ENCODE measurements at places on chromosomes 7 and 10. TPM values are rescaled to one million over a fixed set of nuclear protein-coding genes. Genes with fewer than 3 reads are reported as not detected.

The HIBADH gene
- 21.5 TPM for total RNA-seq

GRCh38 chr7:19175241-19175640, 30.0 kb upstream of the FERD3L start:
- no peak for DNase-seq

- no peak for DNase-seq
Observed at GRCh38 chr10:79399223-79399831, 46.1 kb downstream of the ZCCHC24 start.

- no peak for DNase-seq
Observed at GRCh38 chr10:19498393-19499290, 317.6 kb upstream of the PLXDC2 start.

DNA sequence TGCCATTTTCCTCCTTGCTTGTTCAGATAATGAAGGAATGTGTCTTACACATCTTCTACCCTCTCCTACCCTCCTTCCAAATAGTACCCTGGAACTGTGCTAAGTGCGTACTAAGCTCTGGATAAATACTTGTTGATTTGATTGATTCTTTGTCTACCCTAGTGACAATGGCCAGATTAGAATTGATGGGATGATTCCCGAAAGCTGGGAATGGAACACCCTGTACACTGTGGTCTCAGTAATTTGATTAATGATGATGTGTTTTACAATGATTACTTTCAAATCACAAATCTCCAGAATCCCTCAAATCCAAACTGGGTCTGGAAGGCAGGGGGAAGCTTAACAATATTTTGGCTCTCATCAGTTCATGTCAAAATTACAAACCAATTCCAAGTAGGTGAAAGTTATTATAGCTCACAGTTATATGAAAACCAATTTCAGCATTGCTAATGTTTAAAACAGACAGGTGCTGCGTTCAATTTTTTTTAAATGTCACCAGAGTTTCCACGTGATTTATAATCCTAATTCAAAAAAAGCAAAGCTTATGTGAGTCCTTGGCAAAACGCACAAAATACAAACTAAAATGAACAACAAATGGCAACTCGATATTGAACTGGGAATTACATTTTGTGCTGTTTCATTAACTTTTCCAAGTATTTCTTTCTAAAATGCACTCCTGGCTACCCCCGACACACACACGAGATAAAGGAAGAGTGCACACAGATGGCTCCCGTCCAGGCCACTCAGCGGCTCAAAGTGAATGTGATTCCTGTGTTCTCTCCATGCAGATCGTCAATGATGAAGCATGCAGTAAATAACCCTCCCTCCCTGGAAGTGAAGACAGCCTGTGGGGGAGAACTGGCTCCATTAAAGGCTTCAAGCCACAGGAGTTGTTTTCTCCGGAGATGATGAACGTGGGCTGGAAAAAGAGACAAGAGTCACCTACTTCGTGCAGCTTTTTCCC, 21.7 kb upstream of the ADRB1 start:
- no peak for DNase-seq

DNA sequence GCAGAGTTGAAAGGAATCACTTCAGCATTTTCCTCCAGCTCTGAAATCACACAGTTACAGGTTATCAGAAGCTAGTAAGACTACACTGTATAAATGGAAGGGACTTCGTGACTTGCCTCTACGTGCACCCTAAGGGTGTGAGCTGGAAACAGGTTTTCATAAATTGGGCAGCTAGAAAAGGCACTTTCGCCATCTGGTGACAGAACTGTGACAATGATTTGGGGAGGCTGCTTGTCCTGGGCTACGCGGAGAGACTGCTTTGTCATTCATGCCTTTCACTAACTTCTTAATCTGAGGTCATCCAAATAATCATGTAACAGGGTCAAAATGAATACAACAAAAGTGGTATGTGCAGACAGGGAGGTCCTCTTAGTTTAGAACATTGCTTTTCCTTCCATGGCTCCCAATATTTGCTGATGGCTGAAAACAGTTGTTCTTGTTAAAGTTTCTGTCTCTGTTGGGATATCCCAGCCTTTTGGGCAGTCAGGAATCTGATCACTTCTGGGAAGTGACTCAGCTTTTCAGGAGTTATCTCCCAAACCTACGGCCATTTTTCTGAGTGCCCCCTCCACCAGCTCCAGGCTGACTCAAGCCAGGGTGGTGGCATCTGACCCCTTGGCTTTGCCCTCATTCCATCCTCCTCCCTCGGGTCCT, 17.8 kb downstream of the VWC2 start:
- no peak for DNase-seq

DNA sequence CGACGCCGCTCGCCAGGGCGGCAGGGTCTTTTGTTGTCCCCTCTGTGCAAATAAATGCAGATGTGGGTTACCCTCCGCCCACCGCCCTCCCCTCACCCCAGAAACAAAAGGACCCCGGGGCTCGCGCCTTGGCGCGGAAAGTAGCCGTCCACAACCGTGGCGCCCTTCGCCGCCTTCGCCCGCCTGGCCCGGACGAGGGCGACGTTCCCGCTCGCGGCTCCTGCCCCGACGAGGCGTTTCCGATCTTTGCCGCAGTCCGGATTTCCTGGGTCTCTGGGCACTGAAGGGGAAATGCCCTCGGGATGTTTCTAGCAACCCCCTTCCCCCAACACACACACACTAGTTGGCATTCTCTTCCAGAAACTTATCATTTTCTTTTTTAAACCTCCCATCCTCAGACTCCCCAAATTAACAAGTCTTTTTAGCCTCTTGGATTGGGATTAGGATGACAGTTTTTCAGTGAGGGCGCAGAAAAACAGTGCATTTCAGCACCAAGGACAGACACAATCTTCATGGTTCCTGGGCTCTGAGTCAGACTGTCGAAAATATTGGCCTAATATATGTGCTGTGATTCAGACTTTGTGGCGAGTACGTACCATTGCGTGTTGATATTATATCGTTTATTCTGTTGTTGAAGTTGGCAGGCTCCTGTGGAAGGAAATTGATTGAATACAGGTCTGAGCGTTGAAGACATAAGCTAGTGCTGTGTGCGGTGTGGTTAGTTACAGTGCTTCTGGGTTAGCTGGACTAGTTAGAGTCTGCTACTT, 771 bp downstream of the PHYHIPL start:
- DNase-seq = no peak

DNA sequence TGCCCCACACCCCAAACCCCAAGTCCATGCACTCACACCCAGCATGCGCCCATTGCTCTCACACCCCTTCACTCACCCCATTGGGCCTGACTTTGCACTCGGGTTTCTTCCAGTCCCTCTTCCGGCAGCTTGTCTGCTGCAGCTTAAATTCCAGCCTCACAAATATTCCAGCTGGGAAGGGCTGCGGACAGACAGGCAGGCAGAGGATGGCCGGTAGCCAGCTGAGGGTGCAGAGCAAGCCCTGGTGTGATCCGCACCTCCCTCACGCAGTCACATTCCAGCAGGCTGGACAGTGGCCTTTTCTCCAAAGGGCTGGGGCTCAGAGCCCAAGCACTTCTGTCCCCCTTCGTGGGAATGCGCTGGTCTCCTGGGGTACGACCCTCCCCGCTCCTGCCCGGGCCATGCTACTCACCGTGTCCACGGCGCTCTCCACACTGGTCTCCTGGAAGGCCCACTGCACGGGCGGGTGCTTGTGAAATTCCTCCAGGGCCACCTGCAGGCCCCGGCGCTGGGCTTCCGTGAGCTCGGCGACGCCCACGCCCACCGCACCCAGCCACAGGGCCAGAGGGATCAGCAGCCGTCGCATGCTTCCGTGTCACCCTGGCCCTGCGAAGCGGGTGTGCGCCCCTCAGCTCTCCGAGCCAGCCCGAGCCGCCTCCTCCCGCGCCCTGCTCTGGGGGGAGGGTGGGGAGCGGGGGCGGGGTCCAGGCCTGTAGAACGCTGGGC, 1.2 kb downstream of the RARRES2 start:
- no peak for DNase-seq

The ZPBP gene
- total RNA-seq = not detected

The C10orf67 gene
- 0.07 TPM for total RNA-seq

DNA sequence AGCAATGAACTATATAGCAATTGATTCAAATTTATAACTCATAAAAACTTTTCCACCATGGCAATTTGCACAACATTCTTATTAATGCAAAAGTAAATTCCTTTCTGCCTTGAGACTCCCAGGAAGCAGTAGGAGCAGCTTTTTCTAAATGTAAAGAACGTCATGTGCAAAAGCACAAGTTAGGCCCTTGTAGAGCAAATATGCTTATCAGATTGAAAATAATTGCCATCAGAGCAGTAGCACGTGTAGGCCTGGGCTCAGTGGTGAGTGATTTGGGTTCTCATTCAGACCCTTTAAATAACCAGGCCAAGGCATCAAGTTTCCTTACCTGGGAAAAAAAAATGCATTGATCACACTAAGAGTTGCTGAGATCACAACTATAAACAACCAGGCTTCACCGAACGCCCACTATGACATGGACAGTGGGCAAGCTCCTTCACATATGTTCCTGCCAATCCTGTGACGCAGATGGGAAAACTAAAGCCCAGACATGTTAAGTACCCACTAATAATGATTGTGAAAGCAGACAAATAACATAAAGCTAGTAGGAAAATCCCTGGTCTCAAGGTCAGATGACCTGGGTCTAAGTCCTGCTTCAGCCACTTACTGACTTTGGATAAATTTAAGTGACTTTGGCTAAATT, 22.1 kb upstream of the SAR1A start:
- no peak for DNase-seq

The ZNF212 gene
- 18.7 TPM for total RNA-seq

- no peak for DNase-seq
Observed at GRCh38 chr10:126207313-126207771, 180.9 kb downstream of the ADAM12 start.

GRCh38 chr10:121154846-121155245, 303.7 kb downstream of the WDR11 start:
- no peak for DNase-seq

DNA sequence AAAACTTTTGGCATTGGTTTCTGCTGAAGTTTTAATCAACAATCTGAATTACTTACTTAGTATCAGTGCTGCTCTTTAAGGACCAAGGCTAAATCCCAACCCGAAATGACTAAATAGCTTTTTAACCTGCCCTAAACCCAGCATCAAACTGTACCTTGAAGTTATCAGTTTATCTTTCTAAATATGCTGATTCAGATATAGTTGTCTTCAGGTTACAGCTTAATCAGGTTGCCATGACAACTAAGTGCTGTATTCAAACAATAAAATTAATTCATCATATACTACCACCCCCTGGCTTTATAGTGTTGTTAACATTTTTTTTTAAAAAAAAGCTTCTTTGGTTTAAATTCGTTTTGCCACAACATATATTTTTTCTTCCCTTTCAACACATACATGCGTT, 239.6 kb downstream of the TWIST1 start:
- DNase-seq = no peak

The EIF4H gene
- 384 TPM for total RNA-seq

GRCh38 chr7:42597300-42597699, 314.6 kb downstream of the C7orf25 start:
- no peak for DNase-seq

GRCh38 chr7:97871659-97872024, 566 bp downstream of the ASNS start:
- DNase-seq = no peak

The MBL2 gene
- not detected for total RNA-seq

DNA sequence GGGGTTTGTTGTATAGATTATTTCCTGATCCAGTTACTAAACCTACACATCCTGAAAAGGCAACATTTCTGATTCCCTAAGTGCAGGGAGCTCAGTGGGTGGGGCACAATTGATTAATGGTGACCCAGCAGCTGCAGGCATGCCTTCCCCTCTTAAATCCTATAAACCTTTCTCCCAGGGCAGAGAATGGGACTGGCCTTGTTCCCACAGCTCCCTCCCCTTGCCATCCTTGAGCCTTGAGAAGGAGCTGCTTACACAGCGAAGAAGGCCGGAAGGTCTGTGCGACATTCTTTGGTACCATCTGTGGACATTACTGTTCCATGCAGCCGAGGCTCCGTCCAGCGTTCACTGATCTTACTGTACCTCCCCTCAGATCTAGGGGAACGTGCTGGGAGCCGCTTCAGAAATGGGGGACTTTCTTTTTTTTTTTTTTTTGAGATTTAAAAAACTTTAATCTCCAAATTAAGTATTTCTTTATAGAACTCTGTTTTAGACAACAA, 14.3 kb downstream of the KLF6 start:
- DNase-seq = no peak

The MPLKIP gene
- total RNA-seq = 37.3 TPM

The ITPRID1 gene
- not detected for total RNA-seq

The HOXA11 gene
- not detected for total RNA-seq

DNA sequence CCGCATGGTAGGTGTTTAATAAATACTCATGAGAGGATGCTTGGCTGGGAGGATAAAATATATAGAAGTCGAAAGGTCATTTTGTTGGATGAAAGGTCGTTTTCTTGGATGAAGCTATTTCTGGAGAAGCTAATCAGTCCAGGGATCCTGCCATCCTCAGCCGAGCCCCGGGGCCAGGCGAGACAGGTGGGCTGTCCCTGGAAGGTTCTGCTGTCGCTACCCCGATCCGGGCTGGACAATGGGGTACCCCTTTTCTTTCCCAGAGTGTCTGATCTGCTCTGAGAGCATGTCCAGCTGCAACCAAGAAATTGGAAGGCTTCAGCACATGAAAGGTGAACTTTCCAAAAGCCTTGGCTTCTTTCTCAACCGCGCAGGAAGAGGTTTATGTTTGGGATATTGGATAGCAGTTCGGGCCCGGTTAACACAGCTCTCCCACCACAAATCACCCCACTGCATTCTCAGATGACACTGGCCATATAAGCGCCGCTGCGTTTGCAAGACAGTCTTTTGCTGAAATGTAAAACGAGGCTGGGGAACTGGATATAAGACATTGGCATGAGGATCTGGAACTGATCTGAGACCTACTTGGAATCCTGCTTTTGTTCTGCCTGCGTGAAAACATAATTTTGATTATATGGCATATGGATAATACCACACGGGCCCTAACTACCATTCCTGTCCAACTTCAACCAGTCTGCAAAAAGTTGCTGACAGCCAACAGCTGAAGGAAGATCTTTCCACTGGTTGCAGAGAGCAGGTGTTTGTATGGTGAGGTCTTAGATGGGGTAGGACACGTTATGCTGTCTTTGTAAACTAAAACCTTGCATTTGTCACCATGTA, 31.2 kb upstream of the MSRB2 start:
- DNase-seq = no peak

GRCh38 chr7:50852901-50853300, 70.2 kb upstream of the GRB10 start:
- no peak for DNase-seq

GRCh38 chr7:107726356-107727130, 17.4 kb upstream of the CBLL1 start:
- peak; percentile 36 for DNase-seq

The UNC5B gene
- total RNA-seq = 0.02 TPM

The MMRN2 gene
- not detected for total RNA-seq

DNA sequence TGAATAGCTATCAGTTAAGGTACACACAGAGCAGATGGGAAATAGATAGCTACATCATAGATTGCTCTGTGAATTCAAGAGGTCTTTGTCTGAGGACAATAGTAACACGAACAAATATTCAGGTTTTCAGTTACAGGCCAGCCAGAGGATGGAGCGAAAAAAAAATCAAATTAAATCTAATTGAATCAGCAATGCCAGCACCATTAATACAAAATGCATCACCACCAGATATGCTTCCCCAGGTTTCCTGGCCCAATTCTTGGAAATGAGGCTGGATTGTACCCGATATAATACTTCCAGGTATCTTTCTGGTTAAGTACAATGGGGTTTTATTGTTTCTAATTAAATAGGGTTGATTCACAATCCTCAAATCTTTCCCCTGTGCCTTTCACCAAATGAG, 975.8 kb upstream of the AUTS2 start:
- DNase-seq = no peak

The IGFBP1 gene
- not detected for total RNA-seq

The SMURF1 gene
- total RNA-seq = 13.1 TPM

The HOXA1 gene
- total RNA-seq = 0.09 TPM
